ENCODE measurements at places on chromosomes 11 and 22. TPM values are rescaled to one million over a fixed set of nuclear protein-coding genes. Genes with fewer than 3 reads are reported as not detected.

The SLC7A4 gene
- total RNA-seq, result 0.16 TPM

The MRPL21 gene
- 124 TPM for total RNA-seq

The SCN4B gene
- total RNA-seq, result 12.0 TPM

The SORL1 gene
- 4.7 TPM for total RNA-seq

The C22orf31 gene
- not detected for total RNA-seq

The SH3BP1 gene
- 1.9 TPM for total RNA-seq

The CENPM gene
- total RNA-seq, result 0.59 TPM

The SCUBE1 gene
- total RNA-seq, result 0.24 TPM

The OR52A1 gene
- total RNA-seq, result not detected

The GRM5 gene
- total RNA-seq, result 0.13 TPM

The EMID1 gene
- 0.32 TPM for total RNA-seq

The APLNR gene
- 15.4 TPM for total RNA-seq

The OR8G1 gene
- not detected for total RNA-seq

The DSCAML1 gene
- 0.83 TPM for total RNA-seq

The ABCG4 gene
- total RNA-seq, result 1.5 TPM

The CD6 gene
- total RNA-seq, result 0.08 TPM

The CEND1 gene
- total RNA-seq, result 0.19 TPM

The C11orf91 gene
- total RNA-seq, result not detected

The GLYATL1 gene
- not detected for total RNA-seq

The CCDC73 gene
- total RNA-seq, result not detected

The OR10D3 gene
- total RNA-seq, result not detected

The CARNS1 gene
- 15.0 TPM for total RNA-seq

The GLB1L3 gene
- not detected for total RNA-seq

The UQCC3 gene
- 7.8 TPM for total RNA-seq

The AQP11 gene
- total RNA-seq, result 0.91 TPM

The ELFN2 gene
- total RNA-seq, result 0.19 TPM

The KCNQ1OT1 gene
- total RNA-seq, result 0.35 TPM

The OOSP3 gene
- not detected for total RNA-seq

The GUCY1A2 gene
- total RNA-seq, result 10.6 TPM

The TRPM5 gene
- not detected for total RNA-seq

The OR6A2 gene
- not detected for total RNA-seq

The KRTAP5-10 gene
- total RNA-seq, result not detected

The CDC45 gene
- total RNA-seq, result 0.62 TPM

The CADM1 gene
- total RNA-seq, result 32.0 TPM
